ENCODE measurements at places on chromosomes 11 and 22.

GRCh38 chr11:29656597-29656996, 360.2 kb downstream of the KCNA4 start:
- DNase-seq = no peak

- no peak for DNase-seq
These were observed 24.3 kb upstream of the MRGPRX2 start for GRCh38 chr11:19084661-19085315.

DNA sequence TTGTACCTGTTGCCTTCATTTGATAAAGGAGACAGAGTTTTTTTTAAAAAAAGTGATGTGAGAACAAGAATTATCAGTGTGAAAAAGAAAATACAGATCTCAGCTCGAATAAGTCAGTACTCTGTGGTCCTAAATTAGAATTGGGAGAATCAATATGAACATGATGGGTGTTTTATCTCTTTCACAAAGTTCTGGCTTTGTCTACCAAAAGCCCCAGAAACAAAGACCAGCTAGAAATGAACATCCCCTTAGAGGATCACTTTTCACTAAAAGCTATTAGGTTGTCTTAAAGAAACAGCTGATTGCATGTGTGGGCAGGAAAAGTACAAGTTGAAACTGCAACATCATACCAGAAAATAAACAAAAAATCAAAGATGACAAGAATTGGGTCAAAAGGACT, 8.4 kb upstream of the ST14 start:
- no peak for DNase-seq

- no peak for DNase-seq
These were observed 13.3 kb downstream of the CELF1 start for GRCh38 chr11:47539681-47540039.

- DNase-seq = no peak
These were observed 86.8 kb downstream of the PDHX start for GRCh38 chr11:35003186-35003585.

Data from stimulated activated CD8-positive, alpha-beta memory T cell treated with anti-CD3 and anti-CD28 coated beads, Interleukin-4, amount 100 ng/mL, for 1 hour (primary cell).